ENCODE measurements at places on chromosomes 13 and 19.

DNA sequence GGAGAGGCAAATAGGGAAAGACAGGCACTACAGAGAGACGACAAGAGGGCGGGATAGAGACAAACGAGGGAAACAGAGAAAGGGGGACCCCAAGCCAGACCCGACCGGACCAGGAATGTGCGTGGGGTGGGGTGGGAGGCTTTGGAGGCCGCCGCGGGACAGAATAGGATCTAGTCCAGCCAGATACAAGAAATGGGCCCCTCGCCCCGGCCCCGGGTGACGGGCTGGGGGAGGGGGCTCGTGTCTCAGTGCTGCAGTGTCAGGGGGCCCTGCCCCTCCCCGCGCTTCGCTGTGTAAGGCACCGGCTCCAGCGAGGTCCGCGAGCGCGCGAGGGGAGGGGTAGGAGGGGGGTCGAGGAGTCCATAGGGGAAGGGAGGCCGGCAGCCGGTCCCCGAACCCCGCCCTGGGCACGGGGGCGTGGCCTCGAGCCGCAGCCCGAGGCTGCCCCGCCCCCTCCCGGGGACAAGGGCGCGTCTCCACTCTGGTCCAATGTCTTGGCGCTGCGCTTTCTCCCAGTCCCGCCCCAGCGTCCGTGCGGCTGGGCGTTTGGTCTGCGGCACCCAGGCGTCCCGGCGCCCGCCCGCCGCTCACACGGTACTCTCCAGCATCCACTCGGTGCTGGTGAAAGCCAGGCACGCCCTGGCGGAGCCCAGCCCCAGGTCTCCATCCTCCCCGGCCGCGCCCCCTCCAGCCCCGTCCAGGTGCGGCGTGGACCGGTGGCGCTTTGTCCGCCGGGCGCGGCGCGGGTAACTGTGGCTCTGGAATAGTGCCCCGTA, 11.0 kb downstream of the IFNL1 start:
- no peak for DNase-seq

DNA sequence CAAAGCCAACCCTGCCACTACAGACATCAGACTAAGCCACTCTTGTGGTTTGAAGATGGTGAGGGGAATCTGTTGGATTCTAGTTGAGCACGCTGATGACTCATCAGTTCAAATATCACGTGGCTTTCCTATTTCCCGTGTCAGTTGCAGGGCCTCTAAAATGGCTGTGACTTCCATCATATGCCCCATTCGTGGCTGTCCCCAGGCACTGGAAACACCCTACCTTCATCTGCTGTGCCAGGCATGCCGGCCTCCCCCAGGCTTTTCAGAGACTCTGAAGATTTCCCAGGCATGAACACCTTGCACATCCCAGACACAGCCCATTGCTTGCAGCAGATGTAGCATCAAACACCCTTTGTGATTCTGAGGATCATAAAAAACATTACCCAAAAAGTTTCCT, 659.9 kb downstream of the UQCRFS1 start:
- DNase-seq, result no peak

- no peak for DNase-seq
These were observed 307.6 kb downstream of the GPC6 start for GRCh38 chr13:93534181-93534700.

DNA sequence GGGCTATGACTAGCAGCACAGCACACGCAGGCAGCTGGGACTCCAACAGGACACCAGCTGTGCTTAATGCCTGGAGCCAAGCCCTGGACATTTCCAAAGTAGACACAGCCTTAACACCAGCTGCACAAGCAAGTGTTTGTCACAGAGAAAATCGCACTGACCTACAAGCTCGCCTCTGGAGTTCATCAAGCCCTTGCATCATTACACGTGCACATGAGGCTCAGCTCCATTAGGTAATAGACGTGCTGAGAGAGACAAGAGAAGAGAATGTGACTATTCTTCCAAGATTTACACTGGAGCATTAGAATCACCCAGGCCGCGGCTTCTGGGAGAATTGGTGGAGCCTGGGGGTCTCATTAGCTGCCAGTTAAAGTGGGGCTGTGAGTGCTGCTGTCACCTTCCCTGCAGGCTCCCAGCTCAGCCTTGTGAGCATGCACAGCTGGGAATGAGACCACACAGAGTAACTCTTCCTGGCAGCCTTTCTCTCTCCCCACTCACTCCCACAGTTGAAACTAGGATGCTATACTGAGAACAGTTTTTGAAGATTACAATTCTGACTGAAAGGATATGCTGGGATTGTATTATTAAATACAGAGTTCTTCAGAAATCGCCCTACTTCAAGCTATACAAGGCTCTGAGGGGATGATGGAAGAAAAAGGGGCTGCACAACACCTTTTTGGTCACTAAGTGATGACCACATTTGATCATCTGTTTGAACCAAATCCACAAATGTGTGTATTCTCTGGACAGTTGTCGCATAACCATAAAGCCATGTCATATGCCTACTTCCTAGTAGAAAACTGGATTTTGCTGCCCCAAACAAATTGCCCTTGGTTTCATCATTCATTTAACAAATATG, 10.5 kb downstream of the STOML3 start:
- no peak for DNase-seq

DNA sequence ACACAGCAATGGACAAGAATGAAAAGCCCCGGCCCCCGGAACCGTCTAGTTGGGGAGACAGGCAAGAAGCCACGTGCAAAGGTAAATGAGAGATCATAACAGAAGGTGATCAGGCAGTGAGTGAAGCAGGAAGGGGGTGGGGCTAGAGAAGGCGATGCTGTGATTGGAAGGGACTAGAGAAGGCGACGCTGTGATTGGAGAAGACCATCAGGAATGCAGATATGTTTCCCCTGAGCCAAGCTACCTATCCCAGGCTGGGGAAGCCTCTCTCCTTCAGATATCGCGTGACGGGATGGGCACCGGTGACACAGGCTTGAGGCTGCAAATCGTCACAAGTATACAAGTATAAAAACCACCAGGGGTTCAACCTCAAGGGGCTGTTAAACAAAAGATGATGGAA, 21.8 kb downstream of the DCAF15 start:
- peak; percentile 47 for DNase-seq

GRCh38 chr19:36236946-36237310, 22.0 kb downstream of the ZNF146 start:
- DNase-seq, result no peak

- DNase-seq, result no peak
These were observed 65.8 kb upstream of the STARD13 start for GRCh38 chr13:33351319-33351718.

DNA sequence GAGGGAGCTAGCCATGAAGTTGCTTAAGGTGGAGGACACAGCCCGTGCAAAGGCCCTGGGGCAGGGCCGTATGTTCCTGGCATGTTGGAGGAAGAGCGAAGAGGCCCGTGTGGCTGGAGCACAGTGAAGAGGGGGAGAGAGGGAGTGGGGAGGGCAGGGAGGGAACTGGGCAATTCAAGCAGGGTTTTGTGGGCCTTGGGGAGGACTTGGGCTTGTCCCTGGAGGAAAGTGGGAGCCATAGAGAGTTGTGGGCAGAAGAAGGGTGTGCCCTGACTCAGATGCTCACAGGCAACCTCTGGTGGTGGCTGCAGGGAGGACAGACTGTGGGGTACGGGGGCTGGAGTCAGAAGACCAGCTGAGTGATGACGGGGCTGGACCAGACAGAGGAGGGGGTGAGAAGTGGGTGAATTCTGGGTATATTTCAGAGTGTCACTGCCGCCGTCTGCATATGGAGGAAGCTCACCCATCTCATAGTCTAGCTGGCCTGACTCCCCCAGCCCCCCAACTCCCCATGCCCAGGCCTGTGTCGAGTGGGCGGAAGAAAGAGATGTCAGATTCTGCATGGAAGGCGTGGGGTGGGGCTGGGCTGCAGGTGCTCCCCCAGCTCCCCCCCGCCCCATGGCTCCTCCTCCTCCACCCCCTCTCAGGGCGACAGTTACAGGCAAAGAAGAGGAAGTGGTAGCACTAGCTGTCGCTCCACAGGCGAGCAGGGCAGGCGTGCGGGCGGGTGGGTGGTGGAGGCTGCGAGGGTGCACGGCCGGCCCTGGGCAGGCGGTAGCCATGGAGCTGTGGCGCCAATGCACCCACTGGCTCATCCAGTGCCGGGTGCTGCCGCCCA, at the start of gene VAV1:
Gene VAV1 (plus strand): TSS at position 681 of the 838 bp plus-strand sequence. CDS start 100 bp downstream, at position 781.
- peak; percentile 78 for DNase-seq

- DNase-seq, result no peak
These were observed 9.8 kb downstream of the ZGLP1 start for GRCh38 chr19:10299545-10300458.

Measured in activated T-cell treated with anti-CD3 and anti-CD28 coated beads, Interleukin-2, amount 50 U/mL, for 1 hour (primary cell).